ENCODE measurements at places on chromosomes 2 and 18.

DNA sequence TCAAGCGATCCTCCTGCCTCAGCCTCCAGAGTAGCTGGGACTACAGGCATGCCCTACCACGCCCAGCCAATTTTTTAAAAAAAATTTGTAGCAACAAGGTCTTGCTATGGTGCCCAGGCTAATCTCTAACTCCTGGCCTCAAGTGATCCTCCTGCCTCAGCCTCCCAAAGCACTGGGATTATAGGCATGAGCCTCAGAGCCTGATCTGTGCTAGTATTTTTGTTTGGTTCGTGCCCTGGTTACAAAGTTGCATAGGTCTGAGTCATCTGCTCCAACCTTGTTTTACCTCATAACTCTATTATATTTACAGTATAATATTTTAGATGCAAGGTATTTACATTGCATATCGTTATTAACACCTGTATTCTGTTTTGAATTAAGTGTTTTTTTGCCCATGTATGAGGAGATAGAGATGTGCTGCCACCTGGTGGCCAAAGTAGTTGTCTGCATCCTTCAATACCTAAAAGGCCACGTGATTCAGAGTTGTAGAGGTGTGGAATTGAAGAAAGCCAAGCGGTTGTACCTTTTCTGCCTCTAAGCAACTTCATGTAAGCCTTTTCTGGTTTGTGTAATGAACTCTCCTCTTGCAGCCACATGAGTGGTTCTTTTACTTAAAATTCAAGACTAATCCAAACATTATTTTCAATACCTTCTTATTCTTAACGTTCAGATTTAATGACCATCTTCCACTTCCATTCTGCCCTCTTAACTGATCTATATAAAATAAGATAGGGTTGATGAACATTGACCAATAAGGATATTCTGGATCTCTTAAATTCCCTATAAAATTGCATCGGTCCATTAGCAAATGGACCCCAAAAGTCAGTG, 19.9 kb upstream of the CABYR start:
- peaks cover 11% of the 10 kb centered on the region for H3K36me3 ChIP-seq
- no peaks in the 10 kb centered on the region for H3K4me1 ChIP-seq
- H3K27ac ChIP-seq: no peak overlapping the region
- no peaks in the 10 kb centered on the region for H3K27me3 ChIP-seq

DNA sequence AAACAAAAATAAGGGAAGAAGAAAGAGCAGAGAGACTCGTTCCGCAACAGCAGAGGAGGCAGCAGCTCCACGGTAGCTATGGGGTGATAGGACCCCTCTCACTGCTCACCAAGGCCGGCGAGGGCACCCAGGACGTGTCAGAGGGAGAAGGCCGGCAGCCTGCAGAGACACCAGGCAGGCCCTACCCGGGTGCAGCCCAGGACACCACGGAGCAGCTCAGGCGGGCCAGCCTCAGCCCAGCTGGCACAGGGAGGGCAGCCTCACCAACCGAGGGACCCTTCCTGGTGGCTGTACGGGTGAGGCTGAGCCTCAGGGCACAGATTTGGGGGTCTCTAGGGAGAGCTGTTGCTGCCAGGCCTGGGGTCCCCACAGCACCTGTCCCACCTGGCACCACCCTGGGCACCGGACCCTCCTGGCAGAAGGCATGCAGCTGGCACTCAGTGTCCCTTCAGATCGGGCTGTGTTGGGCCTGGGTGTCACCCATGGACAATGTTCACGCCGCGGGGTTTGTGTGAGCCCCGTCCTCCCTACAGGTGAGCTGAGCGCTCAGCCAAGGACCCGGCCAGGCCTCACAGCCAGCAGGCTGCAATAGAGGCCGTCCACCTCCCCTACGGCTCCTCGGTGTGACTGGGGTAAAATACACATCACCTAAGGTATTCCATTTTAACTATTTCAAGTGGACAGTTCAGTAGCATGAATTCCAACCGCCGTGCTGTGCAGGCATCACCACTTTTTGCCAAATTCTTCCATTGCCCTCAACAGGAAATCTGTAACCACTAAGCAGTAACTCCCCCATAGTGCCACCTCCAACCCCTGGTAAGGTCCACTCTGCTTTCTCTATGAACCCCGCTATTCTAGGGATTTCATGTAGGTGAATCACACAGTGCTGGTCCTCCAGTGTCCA, 21.6 kb downstream of the KCNG2 start:
- no peak for DNase-seq
- no peaks in the 10 kb centered on the region for H3K4me1 ChIP-seq
- no peak overlapping the region for H3K4me3 ChIP-seq
- H3K27me3 ChIP-seq: peaks cover 91% of the 10 kb centered on the region

- H3K4me1 ChIP-seq: peaks cover 2% of the 10 kb centered on the region
- H3K27ac ChIP-seq: no peak overlapping the region
- H3K4me3 ChIP-seq: no peak overlapping the region
- DNase-seq: no peak
- H3K27me3 ChIP-seq: no peaks in the 10 kb centered on the region
Observed at GRCh38 chr2:127516041-127516762, 10.1 kb downstream of the IWS1 start.

DNA sequence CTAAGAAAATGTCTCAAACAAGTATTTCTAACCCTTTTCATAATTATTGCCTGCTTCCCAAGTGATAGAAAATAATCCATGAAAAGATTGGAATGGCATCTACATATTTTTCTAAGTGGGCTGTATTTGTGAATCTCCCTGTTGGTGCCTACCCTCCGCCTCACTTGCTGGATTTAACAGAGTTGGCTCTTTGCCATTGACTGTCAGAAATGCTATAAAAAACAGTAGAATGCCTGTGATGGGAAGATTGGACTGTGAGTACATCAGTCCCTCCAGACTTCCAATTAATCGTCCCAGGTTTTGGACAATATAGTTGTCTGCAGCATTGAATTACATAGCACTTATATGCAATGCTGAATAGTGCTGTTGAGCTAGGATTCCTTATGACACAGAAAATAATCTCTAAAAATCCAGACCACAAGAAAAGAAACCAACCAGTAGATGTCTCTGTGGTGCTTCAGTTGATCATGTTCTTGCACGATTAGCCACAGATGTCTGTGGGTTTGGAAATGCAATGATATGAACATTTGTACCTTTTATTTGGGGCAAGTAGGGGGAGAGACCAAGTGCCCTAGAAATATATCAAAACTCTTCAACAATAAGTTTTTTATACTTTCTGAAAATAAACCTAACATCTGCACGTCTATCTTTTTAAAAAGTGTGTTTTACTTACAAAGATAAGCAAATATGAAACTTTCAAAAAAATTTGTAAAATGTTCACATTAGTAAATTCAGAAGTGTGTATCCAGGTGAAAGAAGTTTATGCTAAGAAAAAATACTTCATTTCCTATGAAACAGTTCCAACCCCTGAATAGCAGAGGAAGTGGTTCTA, 88.5 kb downstream of the DYNAP start:
- H3K27ac ChIP-seq: no peak overlapping the region
- H3K4me1 ChIP-seq: 0 out of 2 replicates have a peak, but pooled peaks cover 6% of the 10 kb centered on the region
- peak; percentile 67 for DNase-seq
- H3K36me3 ChIP-seq: no peaks in the 10 kb centered on the region
- H3K27me3 ChIP-seq: no peaks in the 10 kb centered on the region
- H3K4me3 ChIP-seq: no peak overlapping the region

DNA sequence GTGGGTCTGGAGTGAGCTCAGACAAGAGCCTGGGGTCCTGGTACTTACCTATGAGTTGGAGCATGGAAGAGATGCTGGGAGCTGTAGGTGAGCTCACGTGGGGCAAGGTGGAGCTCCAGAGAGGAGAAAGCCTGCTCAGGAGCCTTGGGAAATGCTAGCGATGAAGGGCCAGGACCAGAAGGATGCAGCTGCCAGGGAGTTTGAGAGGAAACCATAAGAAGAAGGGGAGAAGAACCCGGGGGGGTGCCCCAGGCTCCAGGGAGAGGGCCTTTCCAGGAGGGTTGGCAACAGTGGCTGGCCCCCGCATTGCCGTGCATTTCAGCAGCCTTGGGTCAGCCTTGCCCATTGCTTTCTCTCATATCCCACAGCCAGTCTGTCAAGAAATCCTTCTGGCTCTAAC, 268.7 kb downstream of the GLI2 start:
- no peak overlapping the region for H3K27ac ChIP-seq
- H3K4me3 ChIP-seq: no peak overlapping the region
- H3K36me3 ChIP-seq: no peaks in the 10 kb centered on the region
- no peaks in the 10 kb centered on the region for H3K4me1 ChIP-seq

DNA sequence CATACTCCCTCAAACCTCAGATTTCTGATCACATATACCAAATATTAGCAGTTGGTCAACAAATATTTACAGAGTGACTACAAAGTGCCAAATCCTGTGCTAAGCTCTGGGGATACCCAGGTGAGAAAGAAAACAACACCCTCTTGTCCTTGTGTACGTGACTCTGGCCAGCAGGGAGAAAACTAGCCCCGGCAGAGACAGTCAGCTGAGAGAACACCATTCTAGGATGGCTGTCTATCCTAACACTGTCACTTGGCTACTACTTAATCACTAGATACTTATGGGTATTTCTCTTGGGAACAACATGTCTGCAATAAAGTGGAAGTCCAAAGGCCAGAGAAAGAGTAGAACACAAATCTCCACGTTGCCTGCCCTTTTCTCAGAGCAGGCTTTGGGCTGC, 57.9 kb upstream of the CD226 start:
- no peak for DNase-seq
- no peak overlapping the region for H3K4me3 ChIP-seq
- H3K36me3 ChIP-seq: no peaks in the 10 kb centered on the region
- H3K4me1 ChIP-seq: no peaks in the 10 kb centered on the region

DNA sequence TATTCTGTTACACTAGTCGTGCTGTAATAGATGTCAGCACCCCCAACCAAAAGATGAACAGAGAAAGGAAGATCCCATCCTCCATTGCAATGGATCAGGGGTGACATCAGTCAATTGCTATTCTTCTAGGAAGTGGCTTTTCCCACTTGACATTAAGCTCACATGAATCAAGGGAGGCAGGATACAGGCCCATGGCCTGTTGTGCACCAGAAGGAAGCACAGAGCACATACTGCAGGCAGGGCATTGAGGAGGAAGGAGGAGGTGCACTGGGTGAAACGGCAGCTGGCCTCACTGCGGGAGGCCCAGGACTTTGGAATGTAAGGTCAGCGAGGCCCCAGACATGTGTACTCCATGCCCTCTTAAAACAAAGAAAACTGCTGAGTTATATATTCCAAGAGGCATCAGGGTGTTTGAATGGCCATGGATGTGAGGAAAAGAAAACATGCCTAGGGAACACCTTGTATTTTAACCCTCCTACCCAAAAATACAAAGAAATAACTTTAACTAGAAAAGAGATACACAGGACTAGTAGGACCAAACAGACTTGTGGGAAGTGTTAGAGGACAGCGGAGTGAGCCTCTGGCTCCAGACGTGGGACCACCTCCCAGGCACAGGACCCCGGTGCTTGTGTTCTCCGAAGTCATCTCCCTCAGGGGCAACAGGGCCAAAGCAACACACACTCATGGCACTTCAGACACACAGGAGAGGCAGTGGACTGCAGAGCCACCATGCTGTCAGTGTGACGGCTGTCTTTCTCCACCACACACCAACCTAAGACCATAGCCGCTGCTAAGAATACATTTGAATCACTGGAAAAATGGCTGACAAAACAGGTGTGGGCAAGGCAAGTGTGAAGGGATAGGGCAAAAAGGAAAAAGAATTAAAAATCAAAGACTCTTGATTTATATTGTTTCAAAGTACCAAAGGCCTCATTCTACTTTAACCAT, 51.4 kb upstream of the RIOK3 start:
- no peaks in the 10 kb centered on the region for H3K36me3 ChIP-seq
- H3K4me3 ChIP-seq: no peak overlapping the region
- H3K27me3 ChIP-seq: no peaks in the 10 kb centered on the region
- DNase-seq: no peak

GRCh38 chr18:55477499-55477859, 110.5 kb downstream of the TCF4 start:
- H3K4me1 ChIP-seq: peaks cover 32% of the 10 kb centered on the region
- no peaks in the 10 kb centered on the region for H3K36me3 ChIP-seq
- no peaks in the 10 kb centered on the region for H3K27me3 ChIP-seq
- DNase-seq: no peak

GRCh38 chr2:128494307-128494639, 175.6 kb upstream of the HS6ST1 start:
- H3K4me1 ChIP-seq: no peaks in the 10 kb centered on the region
- H3K36me3 ChIP-seq: no peaks in the 10 kb centered on the region
- DNase-seq: peak; percentile 36
- H3K4me3 ChIP-seq: no peak overlapping the region
- no peaks in the 10 kb centered on the region for H3K27me3 ChIP-seq

GRCh38 chr18:50401888-50402287, 27.0 kb downstream of the SKA1 start:
- peaks cover 13% of the 10 kb centered on the region for H3K4me1 ChIP-seq
- H3K27me3 ChIP-seq: no peaks in the 10 kb centered on the region
- H3K27ac ChIP-seq: no peak overlapping the region
- H3K4me3 ChIP-seq: no peak overlapping the region
- H3K36me3 ChIP-seq: no peaks in the 10 kb centered on the region
- DNase-seq: peak; percentile 54

GRCh38 chr2:111636905-111637304, 247.1 kb downstream of the ANAPC1 start:
- no peak overlapping the region for H3K27ac ChIP-seq
- H3K36me3 ChIP-seq: no peaks in the 10 kb centered on the region

- H3K27me3 ChIP-seq: no peaks in the 10 kb centered on the region
- no peaks in the 10 kb centered on the region for H3K4me1 ChIP-seq
- H3K27ac ChIP-seq: no peak overlapping the region
- no peak for DNase-seq
Observed at GRCh38 chr2:80280598-80280997, 24.0 kb downstream of the LRRTM1 start.

DNA sequence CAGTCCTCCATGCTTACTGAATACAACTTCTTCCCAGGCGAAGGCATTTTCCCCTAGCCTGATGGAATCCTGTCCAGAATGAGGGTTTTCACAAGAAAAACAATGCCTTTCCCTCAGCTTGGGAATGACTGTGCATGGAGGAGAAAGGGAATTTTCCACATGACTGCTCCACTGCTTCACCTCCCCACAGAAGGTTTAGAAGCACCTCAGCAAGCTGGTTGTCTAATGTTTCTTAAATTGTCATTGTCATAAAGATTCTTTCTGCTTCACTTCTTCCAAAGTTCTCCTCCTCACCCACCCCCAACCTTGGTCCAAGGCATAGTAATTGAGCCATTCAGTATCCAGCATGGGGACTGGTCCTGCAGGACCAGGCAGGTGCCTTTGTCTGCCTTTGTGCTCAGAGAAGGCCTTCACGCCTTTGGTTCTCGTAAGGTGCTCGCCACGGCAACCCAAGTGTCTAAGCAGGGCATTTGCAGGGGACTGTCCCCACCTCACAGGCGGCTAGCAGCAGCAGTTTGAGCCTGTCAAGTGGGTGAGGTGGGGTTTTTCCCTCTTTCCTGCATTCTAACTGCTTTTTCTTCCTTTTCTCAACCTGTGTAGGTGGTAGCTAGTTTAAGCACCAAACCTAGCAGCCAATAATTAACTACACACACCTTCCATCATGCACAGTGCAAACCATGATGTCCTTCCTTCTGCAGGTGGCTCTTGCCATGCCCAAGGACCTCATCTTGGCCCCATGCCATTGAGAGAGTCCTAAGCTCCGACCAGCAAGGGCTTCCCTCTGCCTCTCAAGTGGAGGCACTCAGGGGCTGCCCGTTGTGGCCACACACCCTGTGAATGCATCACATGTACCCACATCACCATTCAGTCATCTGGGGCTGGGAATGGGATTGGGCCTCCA, 65.7 kb upstream of the BCL2L11 start:
- H3K36me3 ChIP-seq: no peaks in the 10 kb centered on the region
- H3K27ac ChIP-seq: no peak overlapping the region
- H3K27me3 ChIP-seq: peaks cover 7% of the 10 kb centered on the region

- DNase-seq: no peak
- no peak overlapping the region for H3K27ac ChIP-seq
- no peaks in the 10 kb centered on the region for H3K4me1 ChIP-seq
- H3K27me3 ChIP-seq: no peaks in the 10 kb centered on the region
Observed at GRCh38 chr18:7896805-7897518, 329.8 kb downstream of the PTPRM start.

All from SK-N-SH (cell line).